Stimulated activated CD4-positive, alpha-beta T cell treated with anti-CD3 and anti-CD28 coated beads, Interleukin-12 subunit alpha, Interleukin-12 subunit beta, amount 100 ng/mL, for 24 hours (primary cell): ENCODE measurements at places on chromosomes 16 and 17.
A peak's percentile ranks its signal among the peaks of the same experiment; 100 is the strongest.

DNA sequence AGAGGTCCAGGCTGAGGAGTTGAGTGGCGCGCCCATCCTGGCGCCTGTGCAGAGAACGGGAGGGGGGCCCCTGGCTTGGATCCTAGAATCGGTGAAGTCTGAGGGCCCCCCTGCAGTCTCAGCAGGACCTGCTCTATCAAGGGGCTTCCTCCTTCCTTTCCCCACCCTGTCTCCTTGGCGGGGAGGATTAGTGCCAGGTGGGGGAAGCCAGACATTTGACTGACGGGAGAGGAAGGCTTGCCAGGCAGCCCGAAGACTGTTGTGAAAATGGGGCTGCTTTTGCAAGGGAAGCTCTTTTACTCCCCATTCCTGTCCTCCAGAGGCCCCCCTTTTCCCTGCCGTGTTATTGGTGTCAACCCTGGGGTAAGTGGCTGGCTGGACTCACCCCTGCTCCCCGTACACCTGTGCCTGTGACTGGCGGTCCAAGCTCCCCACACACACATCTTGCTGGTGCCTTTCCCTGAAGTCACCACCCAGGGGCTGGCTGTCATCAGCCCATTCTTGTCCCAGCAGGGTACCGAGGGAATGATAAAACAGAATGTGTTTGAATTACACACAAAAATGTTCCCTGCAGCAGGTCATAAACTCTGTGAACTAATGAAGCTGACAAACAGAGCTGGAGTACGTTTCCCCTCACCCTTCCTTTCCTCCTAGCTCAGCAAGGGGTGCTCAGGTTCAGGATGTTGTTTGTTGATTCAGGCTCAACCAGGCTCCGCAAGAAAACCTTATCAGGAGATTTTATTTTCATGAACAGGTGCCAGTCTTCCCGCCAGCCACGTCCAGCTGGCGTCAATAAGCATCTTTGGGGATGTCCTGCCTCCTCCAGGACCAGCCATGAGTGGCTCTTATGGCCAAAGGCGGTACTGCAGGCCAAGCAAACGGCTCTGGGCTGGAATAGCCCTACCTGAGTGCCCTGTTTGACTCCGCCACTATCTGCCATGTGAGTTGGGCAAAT, 4.4 kb upstream of the ARMC7 start:
- no peak for DNase-seq

DNA sequence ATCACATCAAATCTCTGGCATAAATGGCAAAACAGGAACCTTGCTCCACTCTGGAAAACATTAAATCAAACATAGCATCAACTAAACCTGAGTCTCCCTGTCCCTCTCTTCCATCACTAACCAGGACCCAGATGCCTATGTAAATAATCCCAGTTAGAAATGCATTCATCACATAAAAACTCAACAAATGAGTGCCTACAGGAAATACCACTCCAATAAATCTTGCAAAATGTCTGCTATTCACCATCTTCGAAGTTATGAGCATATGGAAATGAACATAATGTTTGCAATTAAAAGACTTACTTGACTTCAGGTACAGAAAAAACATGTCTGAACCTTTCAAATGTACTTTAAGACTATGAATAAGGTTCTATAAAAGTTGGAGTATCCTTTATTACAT, 425.0 kb downstream of the CDH11 start:
- DNase-seq = no peak

DNA sequence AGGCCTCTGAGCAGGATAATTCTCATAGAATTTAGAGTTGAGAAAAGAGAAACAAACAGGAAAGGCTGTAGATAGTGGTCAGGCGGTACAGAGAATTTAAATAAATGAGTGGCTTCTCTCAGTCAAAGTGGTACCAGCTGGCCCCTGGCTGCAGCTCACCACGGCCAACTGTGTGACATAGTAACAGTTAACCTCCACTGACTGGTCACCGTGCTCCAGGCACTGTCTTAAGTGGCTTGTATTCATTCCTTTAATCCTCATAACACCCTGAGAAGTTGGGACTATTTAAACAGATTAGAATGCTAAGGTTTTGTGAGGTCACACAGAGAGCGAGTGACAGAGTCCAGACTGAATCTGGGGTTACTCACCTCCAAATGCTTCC, 108.9 kb downstream of the GNAO1 start:
- no peak for DNase-seq

- DNase-seq = no peak
Observed at GRCh38 chr16:86608301-86608747, 30.0 kb downstream of the FOXL1 start.

GRCh38 chr17:29723278-29724047, 100.8 kb upstream of the CORO6 start:
- DNase-seq = no peak

DNA sequence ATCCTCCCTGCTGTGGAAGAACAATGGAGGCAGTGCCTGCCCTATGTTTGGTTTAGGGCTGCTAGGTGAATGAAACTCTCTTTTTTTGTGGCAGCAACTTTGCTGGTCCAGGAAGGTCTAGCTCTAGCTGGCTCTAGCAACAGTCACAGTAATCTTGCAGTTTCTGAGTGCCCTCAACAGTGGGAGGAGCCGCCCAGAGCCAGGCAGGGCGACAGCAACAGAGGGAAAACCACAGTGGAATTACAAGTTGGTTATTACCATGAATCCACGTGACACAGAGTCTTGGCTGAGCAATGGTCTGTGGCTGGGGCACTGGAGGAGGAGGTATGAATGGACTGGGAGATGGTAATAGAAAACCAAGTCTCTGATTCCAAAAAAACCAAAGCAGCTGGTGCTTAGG, 10.3 kb downstream of the HSPB9 start:
- no peak for DNase-seq

- DNase-seq = no peak
Observed at GRCh38 chr16:83031524-83031923, 404.8 kb downstream of the CDH13 start.

- DNase-seq = no peak
Observed at GRCh38 chr16:81592353-81592866, 147.8 kb downstream of the CMIP start.

DNA sequence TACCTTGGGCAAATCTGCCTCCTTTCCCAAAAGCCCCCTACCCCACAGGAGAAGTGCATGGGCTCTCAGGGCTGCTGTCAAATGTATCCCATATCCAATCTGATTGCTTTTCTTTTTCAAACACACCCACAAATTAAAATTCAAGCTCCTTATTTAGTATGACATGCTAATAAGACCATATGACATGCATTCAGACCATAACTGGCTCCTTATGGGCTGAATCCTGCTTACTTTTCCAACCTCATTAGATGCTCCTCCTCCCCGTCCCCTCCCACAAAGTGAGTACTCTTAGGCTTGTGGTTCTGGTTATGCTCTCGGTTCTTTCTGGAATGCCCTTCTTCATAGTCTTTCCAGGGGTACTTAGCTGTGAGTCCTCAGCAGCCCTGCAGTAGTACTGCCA, 59.0 kb upstream of the TOM1L1 start:
- DNase-seq = no peak

DNA sequence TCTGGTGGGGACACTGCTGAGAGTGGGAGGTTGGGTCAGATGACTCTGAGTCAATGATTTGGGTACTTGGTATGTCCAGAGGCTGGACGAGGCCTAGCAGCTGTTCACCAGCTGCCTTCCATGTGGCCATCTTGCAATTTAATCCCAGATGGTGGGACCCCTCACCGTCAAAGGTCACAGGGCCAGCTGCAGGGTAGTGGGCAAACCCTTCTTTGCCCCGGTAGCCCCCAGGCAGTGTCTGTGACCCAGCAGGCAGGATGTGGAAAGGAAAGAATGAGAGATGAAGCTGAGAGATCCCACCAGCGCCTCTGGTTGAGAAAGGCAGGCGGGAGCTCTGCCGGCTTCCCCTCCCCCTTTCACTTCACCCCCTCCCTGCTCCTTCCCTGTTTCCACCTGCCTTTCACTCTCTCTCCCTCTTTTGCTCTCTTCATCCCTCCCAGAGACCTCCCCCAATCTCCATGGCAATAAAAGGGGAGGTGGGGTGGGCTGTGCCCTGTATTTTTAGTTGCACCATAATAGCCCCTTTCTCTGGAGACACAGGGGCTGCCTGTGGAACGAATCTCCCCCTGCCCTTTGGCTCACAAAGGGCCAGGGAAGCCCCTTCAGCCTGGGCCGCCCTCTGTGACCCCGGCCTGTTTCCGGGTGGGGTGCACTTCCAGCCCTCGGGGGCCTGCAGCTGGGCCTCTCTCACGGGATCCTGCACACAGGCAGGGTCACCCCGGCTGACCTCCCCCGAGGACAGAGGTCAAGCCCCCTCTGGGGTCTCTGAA, 20.2 kb downstream of the CDK5RAP3 start:
- DNase-seq = no peak

- DNase-seq = no peak
Observed at GRCh38 chr17:62179525-62180161, 114.6 kb upstream of the MED13 start.

- no peak for DNase-seq
Observed at GRCh38 chr17:27525836-27526603, 69.8 kb downstream of the KSR1 start.

DNA sequence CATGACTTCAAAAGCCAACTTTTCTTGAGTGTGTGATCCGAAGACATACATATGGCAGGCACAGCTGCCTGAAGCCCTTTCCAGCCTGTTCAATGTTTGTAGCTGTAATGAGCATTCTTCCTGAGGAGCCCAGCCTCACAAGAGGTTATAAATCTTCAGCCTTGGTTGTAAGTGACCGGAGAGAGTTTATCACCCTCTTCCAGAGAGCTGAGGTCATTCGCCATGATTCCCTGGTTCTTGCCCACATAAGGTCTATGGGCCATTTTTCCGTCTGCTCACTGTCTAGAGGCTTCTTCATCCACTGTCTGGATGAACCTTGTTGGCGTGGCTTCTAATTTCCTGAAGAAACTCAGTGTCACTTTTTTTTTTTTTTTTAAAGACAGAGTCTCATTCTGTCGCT, 9.7 kb upstream of the CSF3 start:
- DNase-seq = no peak

DNA sequence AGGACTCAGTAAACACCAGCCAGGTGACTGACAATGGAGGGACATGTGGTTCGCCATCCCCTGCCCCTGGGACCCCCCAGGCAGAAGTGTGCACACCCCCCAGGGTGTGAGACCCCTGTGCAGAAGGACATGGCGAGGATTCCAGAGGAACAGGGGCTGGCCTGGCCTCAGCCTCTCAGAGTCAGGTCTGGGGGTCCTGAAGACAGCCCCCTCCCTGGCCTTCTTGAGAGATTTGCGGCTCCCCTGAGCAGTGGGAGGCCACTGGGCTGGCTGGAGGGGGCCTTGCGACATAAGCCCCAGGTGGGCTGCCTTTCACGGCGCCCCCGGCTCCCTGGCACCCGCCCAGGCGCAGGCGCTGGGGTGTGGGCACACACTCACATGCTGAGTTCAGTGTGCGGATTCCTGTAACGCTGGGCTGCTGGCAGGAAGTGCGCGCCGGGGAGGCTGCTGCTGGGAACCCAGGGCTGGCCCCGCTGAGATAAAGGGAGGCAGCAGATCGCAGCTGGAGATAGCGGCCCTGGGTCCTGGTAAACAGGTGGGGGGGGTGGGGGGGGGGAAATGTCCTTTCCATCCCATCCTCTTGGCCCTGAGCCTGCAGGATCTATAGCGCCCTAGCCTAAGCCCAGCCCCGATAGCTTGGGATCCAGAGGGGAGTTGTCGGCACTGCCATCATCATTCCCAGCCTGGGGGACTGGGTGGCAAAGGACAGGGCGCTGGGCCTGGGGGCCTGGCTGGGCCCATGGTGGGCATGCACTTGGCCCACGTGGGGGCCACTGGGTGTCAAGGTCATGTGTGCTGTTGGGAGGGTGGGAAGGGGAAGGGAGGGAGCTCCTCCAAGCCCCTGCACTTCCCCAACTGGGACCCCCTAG, 27.1 kb downstream of the TMEM235 start:
- peak; percentile 64 for DNase-seq

DNA sequence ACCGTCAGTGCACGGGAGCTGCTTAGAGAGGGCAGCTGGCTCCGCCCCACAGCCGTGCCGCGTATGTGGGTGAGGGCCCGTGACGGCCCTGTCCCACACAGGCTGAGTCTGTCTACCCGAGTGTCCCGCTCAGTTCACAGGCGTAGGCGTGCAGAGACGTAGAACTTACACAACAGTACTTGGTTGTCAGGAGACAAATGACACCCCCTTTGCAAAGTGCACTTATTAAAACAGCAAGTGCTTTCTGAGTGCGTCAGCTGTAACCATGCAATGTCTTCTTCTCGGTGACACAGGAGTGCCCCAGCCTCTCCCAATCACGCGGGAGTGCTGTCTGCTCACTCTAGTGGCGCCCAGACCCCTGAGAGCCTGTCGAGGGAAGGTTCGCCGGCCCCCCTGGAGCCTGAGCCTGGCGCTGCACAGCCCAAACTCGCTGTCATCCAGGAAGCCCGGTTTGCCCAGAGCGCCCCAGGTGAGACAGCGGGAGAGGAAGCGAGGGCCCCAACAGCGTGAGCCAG, 64.2 kb downstream of the FOXK2 start:
- DNase-seq = no peak
